ENCODE measurements at places on chromosomes 11 and 22.

DNA sequence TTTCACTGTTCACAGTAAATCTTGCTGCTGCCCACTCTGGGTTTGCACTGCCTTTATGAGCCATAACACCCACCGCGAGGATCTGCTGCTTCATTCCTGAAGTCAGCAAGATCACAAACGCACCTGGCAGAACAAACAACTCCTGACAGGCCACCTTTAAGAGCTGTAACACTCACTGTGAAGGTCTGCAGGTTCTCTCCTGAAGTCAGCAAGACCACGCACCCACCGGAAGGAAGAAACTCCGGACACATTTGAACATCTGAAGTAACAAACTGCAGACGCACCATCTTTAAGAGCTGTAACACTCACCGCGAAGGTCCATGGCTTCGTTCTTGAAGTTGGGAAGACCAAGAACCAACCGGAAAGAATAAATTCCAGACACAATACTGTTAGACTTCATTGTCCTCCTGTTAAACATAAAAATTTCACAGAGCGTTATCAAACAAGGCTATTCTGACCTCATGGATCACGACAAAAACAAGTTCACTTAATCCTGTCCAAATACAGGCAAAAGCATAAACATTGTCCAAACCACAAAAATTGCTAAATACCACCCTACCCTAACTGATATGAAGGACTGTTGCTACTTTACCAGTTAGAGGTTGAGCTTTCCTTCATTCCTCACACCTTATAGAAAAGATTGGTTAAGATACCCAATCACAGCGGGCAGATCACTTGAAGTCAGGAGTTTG lies 3.0 kb upstream of the CCDC117 start:
- DNase-seq, result no peak

- DNase-seq, result no peak
These were observed 47.5 kb upstream of the AQP11 start for GRCh38 chr11:77542296-77542695.

DNA sequence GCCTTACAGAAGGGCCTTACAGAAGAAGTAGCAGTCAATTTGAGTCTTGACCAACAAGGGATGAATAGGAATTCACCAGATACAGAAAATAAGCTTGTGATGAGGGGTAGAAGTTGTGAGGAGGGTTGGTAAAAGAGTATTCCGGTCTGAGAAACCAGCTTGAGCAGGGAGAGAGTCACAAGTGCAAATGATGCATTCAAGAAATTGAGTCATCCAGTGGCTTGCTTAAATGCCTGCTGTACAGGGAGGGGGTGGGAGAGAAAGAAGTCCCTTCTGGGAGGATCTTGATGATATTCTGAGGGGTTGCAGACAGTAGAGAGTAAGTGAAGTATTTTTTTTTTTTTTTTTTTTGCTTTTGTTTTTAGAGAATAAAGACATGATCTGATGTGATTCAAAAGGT lies 9.2 kb downstream of the CCKBR start:
- DNase-seq, result no peak

DNA sequence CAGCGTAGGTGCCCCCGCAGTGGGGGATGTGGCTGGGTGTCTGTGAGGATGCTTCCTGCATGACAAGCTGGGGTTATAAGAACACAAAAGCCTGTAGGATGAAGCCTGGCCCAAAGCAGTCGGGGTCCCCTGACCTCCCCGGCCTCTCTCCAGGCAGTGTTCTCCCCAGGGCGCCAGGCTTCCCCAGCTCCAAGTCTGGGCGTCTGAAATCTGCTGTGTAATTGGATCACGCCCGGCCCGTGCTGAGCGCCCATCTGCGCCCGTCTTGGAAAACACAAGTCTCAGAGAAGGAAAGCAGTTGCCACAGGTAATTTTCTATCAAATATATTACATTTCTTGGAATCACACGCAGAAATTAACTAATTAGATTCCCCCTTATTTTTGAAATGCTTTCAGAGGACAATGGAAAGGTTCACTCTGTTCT lies 233.3 kb downstream of the CTTN start:
- DNase-seq, result no peak

GRCh38 chr11:103147627-103148026 lies 38.4 kb downstream of the DYNC2H1 start:
- DNase-seq, result no peak

DNA sequence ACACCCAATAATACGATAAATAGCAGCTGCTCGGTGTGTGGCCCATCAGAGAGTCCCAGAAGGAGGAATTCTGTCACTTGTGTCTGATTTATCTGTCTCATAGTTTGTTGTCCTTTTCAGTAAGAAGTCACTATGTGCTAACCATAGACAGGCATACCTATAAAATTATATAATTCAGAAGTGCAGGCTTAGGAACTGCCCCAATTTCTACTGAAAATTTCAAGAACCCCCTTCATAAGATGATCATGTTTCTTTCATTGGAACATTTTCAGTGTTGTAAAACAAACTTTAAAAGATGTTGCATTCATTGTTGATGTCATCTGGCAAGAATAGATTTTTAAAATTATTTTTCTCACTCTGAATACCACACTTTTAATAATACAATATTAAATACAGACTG lies at the start of gene OR2D2:
Gene OR2D2, minus strand, starts transcription at position 101 of the 400 bp plus-strand sequence. Its CDS starts 0 bp downstream, at position 101.
- no peak for DNase-seq

DNA sequence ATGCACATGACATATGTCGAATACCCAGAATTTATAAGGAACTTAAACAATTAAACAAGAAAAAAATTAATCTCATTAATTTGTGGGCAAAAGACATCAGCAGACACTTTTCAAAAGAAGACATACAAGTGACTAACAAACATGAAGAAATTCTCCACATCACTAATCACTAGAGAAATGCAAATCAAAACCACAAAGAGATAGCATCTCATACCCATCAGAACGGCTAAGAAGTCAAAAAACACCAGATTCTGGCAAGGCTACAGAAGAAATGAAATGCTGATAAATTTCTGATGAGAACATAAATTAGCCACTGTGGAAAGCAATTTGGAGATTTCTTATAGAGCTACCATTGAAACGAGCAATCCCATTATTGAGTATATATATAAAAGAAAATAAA lies 210.6 kb upstream of the LUZP2 start:
- DNase-seq, result no peak

DNA sequence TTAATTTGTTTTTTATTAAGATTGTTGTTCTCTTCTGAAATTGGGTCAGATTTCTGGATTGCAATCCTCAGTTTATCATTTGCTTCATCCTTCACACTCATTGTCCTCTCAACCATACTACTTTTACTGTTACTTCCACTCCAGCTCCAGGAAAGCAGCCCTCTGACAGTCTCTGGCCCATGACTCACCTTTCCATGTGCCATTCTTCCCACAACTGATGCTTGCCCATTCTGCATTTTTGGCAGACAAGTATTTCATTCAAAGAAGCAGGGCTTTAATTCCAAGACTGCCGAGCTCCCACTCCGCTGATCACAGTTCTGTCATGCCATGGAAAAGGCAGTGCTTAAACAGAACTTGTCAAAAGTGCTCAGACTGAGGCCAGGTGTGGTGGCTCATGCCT lies 139.2 kb downstream of the WNT11 start:
- no peak for DNase-seq
